ENCODE measurements at places on chromosomes 2 and 18. TPM values are rescaled to one million over a fixed set of nuclear protein-coding genes. Genes with fewer than 3 reads are reported as not detected.

- no peak for DNase-seq
These were observed 41.4 kb downstream of the THUMPD2 start for GRCh38 chr2:39737661-39738060.

- no peak for DNase-seq
These were observed at the start of gene PLA2R1 for GRCh38 chr2:160062292-160063005. Gene PLA2R1 (minus strand): TSS chr2:160062615. CDS start chr2:160062403, 212 bp downstream.

TRAK2 gene
- 30.3 TPM for total RNA-seq

TTR gene
- not detected for total RNA-seq

GRCh38 chr2:166197446-166197845 is 69.6 kb upstream of the SCN1A start:
- DNase-seq, result no peak

- no peak for DNase-seq
These were observed 312.3 kb downstream of the PRKCE start for GRCh38 chr2:45963816-45964215.

DNA sequence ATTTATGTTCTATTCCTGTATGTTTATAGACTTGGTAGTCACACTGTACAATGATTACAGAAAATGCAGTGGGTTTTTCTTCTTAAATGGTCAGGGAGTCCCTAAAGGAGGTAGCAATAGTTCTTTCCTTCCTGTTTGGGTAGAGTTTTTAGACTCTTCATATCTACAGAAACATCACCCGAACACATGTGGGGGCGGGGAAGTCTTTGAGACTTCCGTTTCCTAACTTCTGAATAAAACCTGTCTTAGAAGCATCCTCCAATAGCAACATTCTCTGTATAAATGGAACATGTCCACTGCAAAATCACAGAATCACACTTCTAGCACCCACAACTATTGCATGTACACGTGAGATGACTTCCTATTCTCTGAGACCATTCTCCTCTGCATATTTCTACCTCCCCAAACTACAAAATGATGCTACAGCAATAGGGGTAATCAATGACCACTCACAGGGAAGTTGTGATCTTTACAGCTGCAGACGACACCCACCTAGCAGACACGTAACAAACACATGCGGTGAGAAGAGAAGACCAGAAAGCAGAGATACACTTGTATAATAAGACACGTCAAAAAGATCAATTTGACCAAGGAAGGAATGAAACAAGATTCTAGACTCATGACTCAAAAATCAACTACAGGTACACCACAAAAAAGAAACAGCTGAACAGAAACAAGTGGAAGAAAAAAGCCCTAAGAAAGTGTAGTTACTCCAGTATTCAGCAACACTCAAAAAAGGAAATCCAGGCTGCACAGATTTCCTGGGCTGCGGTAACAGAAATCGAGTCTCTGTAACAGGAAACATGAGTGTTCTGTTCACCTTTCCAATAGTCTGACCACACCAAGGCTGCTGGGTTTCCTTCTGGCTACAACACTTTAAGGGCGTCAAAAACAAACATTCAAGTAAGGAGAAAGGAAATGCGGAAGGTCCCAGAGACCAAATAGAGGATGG is 120.4 kb downstream of the ZNF516 start:
- no peak for DNase-seq

- DNase-seq, result no peak
These were observed 32.8 kb upstream of the CD226 start for GRCh38 chr18:69980509-69980908.

GRCh38 chr2:32783469-32783868 is 155.6 kb downstream of the TTC27 start:
- DNase-seq, result no peak
